ENCODE measurements at places on chromosomes 5 and 9.

- DNase-seq = no peak
These were observed 15.1 kb downstream of the ERMP1 start for GRCh38 chr9:5817862-5818261.

- no peak for DNase-seq
These were observed 61.7 kb downstream of the SPEF2 start for GRCh38 chr5:35679357-35679756.

DNA sequence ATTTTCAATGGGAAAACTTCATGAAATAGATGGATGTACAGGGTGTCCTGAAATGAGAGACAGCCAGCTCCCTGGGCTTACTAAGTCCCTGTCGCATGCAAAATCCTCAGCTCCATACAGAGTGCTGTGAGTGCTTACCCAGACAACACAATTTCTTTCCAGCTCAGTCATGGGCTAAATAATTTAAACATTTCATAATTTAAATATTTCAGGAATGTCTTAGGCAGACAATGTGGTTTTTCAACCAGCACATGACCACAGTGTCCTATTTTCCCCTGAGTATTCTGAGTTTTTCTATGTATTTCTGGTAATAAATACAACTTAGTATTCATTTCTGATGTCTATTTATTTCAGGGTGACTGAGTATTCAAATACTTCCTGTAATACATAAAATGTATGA is 188.5 kb upstream of the SNX2 start:
- DNase-seq = no peak

DNA sequence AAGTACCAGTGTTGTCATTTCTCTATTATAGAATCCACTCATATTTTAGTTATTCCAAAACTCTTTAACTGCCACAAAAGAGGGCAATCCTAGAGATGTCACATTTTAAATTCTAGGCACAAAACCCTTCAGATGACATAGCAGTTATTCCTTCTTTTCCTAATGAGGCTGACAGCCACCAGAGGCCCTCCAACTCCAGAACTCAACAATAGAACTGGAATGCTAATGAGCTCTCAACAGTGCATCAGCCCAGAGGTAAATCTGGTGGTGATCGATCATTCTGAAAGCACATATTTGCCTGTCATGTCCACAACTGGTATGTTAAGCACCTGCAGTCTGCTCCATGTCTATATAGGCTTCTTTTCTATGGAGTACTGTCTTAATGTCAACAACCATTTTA is 40.2 kb upstream of the RAB3C start:
- no peak for DNase-seq

DNA sequence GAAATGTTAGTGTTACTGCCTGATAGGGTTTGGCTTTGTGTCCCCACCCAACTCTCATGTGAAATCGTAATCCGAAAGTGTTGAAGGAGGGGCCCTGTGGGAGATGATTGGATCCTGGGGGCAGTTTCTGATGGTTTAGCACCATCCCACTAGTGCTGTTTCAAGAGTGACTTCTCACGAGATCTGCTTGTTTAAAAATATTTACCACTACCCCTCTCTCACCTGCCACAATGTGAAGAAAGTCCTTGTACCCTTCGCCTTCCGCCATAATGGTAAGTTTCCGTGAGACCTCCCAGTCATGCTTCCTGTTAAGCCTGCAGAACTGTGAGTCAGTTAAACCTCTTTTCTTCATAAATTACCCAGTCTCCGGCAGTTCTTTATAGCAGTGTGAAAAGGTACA is 2.6 kb upstream of the RFX3 start:
- no peak for DNase-seq

DNA sequence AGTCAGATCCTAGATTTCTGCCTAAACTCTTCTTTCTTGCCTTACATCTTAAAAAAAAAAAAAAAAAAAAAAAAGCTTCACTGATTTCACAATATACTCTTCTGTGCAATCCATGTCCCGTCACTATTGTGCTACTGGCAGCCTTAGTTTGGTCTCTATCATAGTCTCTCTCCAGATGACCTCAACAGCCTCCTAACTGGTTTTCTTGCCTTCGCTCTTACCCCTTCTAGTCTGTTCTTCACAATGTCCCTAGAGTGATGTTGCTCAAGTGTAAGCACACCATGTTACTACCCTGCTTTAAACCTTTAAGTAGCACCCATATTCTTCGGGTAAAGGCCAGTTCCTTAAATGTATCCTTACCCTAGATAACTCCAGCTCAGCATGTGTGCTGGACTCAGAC is 25.8 kb downstream of the CD180 start:
- no peak for DNase-seq

DNA sequence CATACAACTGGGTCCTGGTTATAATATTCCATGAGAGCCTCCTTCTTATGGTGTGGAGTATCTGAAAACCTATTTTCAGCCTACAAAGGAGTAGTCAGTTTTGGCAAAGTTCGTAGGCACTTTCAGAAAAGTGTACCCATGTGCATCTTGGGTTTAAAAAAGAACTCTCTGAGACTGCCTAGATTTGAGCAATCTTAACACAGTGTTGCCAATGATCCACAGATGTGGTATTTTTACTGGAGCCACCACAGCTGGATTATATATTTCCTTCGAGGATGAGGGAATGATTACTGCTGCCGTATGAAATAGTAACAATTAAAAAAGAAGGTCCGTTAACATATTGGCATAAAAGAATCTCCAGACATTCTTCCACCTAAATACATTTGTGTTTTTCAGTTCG is 1.1 kb downstream of the PALM2AKAP2 start:
- no peak for DNase-seq

DNA sequence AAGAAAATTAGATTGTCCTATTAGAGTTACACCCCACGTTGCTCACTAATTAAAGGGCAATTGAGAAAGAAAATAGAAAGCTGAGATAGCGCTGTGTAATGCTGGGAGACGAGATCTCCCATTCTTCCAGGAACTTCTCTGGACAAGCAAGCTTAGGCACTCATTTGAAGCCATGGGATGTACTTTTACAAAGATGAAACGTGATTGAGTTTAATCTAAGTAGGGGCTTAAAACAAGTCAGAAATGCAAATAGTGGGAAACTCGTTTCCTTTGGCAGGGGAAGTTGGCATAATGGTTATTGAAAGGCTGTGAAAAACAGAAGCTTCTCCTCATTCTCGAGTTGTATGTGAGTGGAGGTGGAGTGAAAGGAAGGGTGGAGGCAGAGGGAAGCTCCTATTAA is 3.7 kb downstream of the PRDM6 start:
- no peak for DNase-seq

- DNase-seq = no peak
These were observed 50.5 kb downstream of the EHMT1 start for GRCh38 chr9:137669261-137669672.

DNA sequence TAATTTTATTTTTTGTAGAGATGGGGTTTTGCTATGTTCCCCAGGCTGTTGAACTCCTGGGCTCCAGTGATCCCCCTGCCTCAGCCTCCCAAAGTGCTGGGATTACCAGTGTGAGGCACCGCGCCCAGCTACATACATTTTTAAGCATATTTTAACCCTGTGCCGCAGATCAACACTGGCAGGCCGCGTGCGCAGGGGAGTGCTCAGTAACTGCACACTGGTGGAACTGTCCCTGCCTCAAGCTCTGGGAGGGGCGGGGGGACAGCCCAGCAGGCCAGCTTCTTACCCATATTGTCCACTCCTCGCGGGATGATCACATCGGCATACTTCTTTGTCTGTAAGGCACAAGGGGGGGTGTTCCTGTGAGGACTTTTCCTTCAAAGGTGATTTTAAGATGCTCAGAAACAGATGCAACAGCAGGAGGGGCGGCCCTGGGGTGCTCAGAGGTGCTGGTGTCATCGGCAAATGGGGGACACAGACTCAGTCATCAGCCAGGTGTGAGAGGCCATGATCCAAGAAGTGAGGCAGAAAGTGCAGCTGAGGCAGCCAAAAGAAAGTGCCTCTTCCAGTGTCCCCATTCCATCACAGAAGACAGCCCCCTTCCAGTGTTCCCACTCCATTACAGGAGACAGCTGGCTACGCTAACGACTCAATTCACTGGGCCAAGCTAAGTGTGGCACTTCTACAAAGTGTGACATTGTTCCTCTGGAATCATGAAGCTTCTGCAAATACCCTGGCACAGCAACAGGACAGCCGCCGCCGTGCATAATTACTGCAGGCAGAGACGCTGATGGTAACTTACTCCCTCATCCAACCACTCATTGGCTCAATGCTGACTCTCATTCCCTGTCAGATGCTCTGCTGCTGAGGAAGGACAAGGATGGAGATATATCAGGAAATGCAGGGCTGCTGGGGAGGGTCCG is 5.2 kb downstream of the UCK1 start:
- DNase-seq = no peak

DNA sequence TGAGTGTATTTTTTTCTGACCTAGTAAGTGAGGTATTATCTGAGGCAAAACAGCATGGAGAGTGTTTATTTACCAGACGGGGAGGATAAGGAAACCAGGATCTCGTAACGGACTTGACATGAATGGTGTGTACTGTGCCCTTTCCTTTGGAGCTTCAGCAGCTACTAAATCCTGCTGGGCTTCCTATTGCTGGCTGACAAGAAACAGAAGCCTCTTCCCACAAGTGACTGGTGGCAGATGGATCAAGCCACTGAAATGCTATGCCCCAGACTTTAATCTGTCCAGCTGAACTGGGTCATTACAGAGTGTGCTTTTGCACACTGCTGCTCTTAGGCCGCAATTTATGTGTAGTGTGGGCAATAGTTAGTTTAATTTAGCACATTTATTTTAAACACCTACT is 162.7 kb upstream of the MRPS30 start:
- peak; percentile 32 for DNase-seq

DNA sequence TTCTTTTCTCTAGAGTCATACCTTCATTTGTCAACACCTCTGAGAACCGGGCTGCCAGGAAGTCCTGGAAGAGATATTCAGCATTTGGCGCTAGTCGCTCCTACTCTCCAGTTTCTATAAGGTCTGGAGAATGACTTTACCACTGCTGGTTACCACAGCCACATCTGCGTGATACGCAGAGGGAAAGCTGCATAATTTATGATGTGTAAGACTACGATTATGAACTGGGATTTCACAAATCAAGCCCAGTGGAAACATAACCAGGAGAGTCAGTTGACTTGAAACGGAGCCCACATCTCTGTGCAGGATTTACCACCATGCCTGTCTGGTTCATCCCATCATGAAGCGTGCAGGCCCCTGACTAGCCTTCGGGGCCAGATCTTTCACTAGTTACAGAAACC is 72.6 kb downstream of the FGF1 start:
- DNase-seq = no peak

DNA sequence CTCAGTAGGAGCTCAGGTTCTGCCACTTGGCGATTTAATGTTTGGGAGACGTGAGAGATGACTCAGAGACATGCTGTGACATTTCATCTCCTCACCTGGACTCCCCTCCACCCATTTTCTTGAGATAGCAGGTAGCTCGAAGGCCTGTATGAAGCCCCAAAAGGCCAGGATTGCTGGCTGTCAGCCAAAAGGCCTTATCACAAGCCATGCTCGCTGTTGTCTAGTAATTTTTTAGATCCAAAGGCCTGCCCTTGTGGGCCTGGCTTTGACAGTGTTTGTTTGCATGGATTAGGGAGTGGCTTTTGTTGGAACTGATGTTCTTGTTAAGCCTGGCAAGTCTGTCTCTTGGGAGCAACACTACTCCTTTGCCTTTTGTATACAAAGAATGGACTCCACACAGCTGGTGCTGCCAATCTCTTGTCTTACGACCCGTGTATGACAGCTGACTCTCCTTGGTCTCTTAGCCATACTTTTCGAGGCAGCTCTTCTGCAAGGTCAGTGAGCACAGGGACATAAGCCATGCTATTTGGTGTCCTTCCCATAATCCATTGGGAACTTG is 22.7 kb downstream of the CAVIN4 start:
- no peak for DNase-seq

DNA sequence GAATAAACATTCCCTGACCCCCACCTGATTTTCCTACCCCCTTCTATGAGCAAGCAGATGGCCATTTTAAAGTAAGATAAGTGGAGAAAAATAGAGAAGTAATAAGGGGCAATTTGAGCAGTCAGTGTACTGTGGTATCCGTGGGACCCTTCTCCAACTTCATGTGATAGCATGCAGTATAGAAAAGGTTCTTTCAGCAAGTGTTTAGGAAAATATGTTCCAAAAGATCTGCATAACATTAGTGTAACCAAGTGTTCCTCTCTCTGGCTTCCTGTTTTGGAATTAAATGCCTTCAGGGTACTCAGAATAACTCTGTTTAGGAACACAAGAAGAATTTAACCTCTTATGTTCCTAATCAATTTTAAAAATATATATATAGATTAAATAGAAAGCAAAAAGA is 134.9 kb downstream of the ATG10 start:
- DNase-seq = no peak

- DNase-seq = no peak
These were observed 14.0 kb downstream of the IRGM start for GRCh38 chr5:150860246-150860821.

DNA sequence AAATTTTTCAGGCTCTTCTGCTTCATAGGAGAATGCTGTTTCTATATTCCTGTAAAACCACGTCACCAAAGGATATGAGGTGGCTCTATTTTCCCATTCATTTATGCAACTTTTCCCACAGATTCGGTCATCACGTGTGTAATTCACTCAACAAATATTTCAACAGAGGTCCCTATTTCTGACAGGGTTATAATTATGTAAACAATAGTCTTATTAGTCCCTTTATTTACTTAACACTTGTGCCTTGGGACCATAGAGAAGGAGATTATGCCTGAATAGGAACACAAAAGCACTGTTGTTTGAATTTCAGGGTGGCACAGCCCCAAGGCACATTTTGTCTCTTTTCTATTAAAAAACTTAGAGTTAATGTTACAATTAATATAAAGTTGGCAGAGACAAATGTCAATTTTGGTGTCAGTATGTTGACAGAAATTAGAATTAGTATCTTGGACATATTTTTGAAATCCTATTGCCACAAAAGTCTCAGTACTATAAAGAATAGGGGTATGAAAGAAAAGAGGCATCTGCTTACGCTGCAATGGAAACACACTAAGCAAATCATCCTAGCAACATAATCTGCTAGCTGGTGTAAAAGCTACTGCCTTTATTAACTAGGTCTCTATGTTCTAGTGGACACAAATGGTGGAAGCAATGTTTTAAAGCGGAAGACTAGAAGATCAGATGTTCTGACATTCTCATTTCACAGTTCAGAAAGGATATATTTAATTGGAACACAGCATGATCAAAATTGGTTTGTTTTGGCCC is 229.1 kb upstream of the TBCA start:
- DNase-seq = no peak

DNA sequence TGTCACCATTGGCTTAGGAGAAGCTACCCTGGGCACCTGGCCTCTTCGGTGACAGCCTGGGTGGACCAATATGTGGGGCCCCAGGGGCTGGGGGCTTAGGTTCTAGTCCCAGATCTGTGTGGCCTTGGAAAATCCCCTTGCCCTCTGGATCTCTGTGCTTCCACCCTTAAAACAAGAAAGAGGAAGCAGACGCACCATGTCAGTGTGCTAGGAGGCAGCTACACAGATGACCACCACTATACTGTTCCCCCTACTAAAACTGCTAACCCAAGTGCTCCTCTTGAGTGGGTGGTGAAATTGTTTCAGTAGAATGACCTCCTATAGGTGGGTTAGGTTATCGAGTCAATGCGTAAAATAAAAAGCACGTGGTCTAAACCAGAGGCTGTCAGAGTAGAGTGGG is 31.0 kb downstream of the AFAP1L1 start:
- no peak for DNase-seq

Data from renal cortex interstitium (tissue), 15 donors.